ENCODE measurements at places on chromosomes 1 and 21. TPM values are rescaled to one million over a fixed set of nuclear protein-coding genes. Genes with fewer than 3 reads are reported as not detected.

The GIPC2 gene
- total RNA-seq, result 0.20 TPM

The PDZK1IP1 gene
- not detected for total RNA-seq

The GREM2 gene
- total RNA-seq, result not detected

The BOLA1 gene
- total RNA-seq, result 22.6 TPM

The PLA2G2A gene
- total RNA-seq, result not detected

The DNAJC28 gene
- 0.58 TPM for total RNA-seq

The RTCA gene
- total RNA-seq, result 49.4 TPM

The HEYL gene
- 0.08 TPM for total RNA-seq

The SPATA21 gene
- not detected for total RNA-seq

The C1orf185 gene
- total RNA-seq, result not detected

The TLR5 gene
- total RNA-seq, result 0.38 TPM

The CLEC20A gene
- not detected for total RNA-seq

The CDA gene
- not detected for total RNA-seq

The VAV3 gene
- total RNA-seq, result 4.6 TPM

The SHISAL2A gene
- total RNA-seq, result 13.7 TPM

The MEF2D gene
- 27.8 TPM for total RNA-seq

The FCER1G gene
- 1.2 TPM for total RNA-seq

The NR1I3 gene
- not detected for total RNA-seq

The LCK gene
- total RNA-seq, result 286 TPM

The GPR153 gene
- total RNA-seq, result 0.56 TPM

The KPRP gene
- not detected for total RNA-seq

The KIAA0040 gene
- total RNA-seq, result 27.6 TPM

The DYNLT5 gene
- total RNA-seq, result not detected

The SNX27 gene
- total RNA-seq, result 27.7 TPM

The KRTAP10-8 gene
- total RNA-seq, result not detected

The TNFSF4 gene
- total RNA-seq, result 5.2 TPM

The AMY1A gene
- not detected for total RNA-seq

The LCE6A gene
- total RNA-seq, result not detected

The ZYG11A gene
- 0.19 TPM for total RNA-seq
